AG04449 (cell line): ENCODE measurements at places on chromosomes 16 and 17.

GRCh38 chr16:31487720-31488467 lies 5.0 kb downstream of the SLC5A2 start:
- no peak for DNase-seq

GRCh38 chr16:9308356-9308801 lies 216.9 kb downstream of the HAPSTR1 start:
- DNase-seq, result no peak

- no peak for DNase-seq
Observed at GRCh38 chr17:57485916-57486881, 229.9 kb downstream of the MSI2 start.

DNA sequence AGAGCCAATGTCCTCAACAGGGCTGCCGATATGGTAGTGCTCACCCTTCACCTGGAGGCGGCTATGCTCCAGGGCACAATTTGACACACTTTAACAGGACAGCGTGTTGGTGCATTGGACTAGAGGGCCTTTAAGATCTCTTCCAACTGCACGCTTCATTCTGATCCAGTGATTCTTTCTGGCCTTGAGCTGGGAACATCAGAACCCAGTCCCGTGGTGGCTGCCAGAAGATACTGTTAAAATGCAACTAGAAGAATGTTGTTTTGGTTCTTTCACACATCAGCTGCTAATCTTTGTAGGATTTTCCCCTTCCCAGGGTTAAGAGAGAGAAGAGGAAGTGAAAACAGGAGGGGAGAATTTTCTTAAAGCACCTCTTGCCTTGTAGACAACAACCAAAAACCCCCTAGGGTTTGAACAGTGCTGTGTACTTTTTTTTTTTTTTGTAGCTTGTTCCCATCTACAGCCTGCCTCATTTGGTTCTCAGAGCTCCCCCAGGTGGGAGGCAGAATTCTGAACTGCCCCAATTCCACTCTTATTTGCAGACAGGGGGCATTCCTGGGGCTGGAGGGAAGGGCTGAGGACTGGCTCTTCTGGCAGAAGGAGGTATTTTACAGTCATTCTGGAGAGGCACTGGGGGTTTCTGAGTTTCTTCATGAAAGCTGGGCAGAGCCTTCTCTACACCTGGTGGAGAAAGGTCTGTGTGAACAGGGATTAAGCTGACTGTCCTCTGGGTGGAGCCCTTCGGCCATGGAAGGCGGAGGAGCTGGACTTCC lies 32.4 kb downstream of the SMARCE1 start:
- no peak for DNase-seq

GRCh38 chr16:55569025-55569424 lies 2.5 kb downstream of the CAPNS2 start:
- no peak for DNase-seq

GRCh38 chr17:44132275-44132821 lies 8.9 kb upstream of the HDAC5 start:
- no peak for DNase-seq

DNA sequence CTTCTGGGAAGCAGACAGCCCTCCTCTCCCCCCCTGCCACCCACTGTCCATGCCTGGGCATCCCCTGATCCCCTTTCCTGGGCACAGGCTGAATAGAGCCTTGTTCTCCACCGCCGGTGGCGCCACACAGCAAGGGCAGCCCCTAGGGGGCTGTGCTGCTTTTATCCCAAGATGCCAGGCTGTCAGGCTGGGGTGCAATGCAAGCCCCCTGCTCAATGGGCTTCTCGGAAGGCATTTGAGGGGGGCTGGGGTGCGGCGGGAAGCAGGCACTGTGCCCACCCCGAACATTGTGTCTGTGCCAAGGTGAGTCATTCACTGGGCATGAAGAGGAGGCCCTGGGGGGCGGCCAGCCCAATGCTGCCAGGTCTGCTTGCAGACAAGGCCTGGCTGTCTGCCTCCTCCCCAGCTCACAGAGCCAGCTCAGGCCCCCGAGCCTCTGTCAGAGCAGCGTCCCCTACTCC lies 1.5 kb upstream of the GFAP start:
- DNase-seq, result no peak

- DNase-seq, result no peak
Observed at GRCh38 chr17:78255953-78256706, 24.7 kb downstream of the TMEM235 start.

GRCh38 chr16:71703333-71703732 lies 21.2 kb downstream of the PHLPP2 start:
- DNase-seq, result no peak

- DNase-seq, result no peak
Observed at GRCh38 chr17:56289321-56289720, 136.0 kb downstream of the ANKFN1 start.

GRCh38 chr16:64990101-64990500 lies 131.8 kb downstream of the CDH11 start:
- DNase-seq, result no peak

- DNase-seq, result no peak
Observed at GRCh38 chr17:13281626-13282025, 263.8 kb upstream of the ELAC2 start.

GRCh38 chr17:1231456-1231855 lies 38.8 kb upstream of the BHLHA9 start:
- DNase-seq, result no peak

DNA sequence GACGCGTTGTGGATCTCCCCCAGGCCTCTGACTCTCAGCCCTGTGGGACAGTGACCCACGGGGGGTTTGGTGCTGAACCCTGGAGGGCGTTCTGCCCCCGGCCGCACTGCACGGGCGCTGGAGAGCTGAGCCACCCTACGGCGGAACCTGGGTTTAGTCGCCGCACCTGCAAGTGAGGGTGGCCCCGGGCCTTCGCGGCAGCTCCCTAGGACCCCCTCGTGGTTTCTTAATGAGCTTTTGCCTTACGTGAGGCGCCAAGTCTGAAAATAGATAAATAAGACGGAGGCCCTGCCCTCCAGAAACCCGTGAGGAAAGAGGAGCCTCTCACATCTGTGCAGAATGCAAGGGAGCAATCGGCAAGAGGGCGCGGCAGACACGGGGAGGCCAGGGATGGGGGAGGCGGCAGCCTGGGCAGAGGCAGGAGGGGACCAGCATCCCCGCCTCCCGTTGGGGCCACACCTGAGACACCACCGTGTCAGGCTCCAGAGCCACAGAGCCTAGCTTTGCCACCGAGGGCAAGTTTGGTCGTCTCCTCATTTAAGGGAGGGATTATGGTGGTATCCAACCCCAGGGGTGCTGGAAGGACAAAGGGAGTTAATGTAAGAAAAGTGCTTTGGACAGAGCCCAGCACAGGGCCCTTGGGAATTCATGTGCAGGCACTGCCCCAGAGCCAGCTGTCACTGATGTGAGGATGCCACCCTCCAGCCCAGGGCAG lies 153.2 kb upstream of the CHMP6 start:
- DNase-seq, result no peak

DNA sequence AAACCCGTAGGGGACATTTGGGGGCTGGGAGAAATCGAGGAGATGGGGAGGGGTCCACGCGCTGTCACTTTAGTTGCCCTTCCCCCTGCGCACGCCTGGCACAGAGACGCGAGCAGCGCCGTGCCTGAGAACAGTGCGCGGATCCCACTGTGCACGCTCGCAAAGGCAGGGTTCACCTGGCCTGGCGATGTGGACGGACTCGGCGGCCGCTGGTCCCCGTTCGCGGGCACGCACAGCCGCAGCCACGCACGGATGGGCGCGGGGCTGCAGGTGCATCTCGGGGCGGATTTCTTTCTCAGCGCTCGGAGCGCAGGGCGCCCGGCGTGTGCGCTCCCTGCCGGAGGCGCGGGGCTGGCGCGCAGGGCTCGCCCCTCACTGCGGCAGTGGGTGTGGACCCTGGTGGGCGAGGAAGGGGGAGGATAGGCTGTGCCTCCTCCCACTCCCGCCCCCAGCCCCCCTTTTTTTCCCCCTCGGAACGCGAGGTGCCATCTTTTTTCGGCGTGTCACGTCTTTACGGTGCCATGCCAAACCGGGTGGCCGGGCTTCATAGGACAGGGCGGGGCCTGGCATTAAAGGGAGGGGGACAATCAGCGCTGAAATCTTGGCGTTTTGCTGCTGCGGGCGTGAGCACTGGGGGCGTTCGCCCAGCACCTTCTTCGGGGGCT lies 1.1 kb downstream of the MAPT start:
- no peak for DNase-seq

DNA sequence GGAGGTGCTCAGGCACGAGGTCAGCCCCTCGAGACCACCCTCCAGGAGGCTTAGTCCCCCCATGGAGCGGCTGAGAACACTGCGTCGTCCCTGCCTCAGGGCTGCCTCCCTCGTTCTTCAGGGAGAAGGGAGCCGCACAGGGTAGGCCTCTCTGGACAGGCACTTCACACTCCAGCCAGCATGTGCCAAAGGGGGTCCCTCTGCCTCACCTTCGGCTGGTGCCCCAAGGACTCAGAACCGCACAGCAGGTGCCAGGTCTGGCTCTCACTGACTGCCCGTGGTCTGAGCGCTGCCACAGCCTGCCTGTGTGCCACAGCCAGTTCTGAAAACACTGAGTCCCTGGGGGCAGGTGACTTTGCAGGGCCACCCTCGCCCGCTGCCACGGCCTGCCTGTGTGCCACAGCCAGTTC lies 7.1 kb downstream of the P2RX5 start:
- no peak for DNase-seq
